ENCODE measurements at places on chromosomes 13 and 19.

DNA sequence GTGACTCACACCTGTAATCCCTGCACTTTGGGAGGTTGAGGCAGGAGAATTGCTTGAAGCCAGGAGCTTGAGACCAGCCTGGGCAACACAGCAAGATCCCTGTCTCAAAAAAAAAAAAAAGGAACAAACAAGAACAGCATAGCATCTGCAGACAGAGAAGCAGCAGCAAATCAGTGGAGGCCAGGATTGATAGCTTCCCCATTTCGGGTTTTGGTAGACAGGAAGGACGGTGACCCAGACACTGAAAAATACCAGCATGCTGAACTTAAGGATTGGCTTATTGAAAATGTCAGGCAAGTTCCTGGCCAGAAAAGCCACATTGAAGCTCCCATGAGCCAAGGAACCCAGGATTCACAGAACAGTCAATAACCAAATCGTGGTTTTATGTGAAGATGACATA is 3.0 kb downstream of the ZNF490 start:
- DNase-seq, result no peak

DNA sequence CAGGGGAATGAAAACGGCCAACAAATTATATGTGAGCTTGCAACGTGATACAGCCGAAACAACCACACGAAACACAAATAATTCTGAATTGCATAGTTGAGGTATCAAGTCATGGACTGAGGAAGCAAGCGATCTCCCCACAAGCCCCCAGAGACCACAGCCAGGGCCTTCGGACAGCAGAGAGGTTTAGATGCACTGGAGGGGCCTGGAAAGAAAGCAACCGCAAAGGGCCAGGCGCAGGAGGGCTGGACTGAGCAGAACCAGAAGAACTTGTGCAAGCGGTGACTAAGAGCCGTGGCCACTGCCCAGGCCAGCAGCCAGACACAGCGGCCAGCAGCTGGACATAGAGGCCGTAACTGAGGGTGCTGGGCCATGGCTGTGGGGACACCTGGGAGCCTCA is 131.4 kb downstream of the TNFRSF19 start:
- no peak for DNase-seq

DNA sequence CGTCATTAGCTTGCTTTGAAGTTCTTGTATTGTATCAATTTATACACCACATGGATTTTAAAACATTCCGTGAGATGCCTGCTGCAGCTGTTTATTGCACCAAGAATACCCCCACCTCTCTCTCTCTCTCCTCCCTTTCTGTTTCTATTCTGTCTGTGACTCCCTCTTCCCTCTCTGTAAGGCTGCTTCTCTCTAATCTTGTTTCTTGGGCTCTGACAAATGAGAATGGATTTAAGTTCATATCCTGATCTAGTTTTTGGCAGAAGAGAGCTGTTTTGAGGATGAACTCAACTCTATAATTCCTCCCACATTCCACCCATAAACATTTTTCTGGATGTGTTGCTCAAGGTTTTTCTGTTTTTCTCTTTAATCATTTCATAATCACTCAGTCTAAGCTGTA is 144.3 kb upstream of the FRY start:
- DNase-seq, result no peak

DNA sequence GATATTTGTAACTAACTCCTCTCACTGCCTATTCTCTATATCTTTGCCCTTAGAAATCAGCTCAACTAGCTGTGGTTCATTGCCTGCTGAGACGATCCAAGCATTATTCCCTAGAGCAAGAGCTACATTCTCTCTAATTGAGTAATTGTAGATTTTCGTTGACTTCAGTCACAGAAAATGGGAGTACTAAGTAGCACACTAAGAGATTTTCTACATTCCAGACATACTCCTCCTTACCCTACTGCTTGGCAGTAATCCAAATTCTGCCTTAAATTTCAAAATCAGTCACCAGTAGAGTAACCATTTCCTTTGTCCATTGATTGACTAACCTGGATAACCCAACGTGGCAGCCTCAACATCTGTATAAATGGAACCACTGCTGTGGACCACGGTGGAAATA is 1786.8 kb downstream of the SLITRK5 start:
- no peak for DNase-seq

- DNase-seq, result no peak
These were observed 14.4 kb downstream of the COMP start for GRCh38 chr19:18776736-18777135.

GRCh38 chr13:25214491-25215252 is 42.6 kb upstream of the AMER2 start:
- DNase-seq, result no peak

DNA sequence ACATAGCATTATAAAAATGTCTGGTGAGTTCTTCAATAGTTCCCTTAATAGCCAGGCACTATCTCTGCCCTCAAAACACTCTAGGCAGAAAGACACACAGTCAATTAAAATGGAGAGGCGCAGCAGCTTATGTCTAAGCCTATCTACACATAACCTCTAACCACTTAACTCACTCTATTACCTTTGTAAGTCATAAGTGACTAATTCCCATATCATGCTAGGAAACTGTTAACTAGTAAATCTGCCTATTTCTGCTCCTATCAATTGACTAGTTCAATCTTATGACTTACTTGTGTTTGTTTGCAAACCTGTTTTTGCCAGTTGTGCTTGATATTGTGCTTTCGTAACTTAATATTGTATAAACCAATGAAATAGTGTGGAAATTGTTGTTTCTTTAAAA is 3.2 kb downstream of the CCDC122 start:
- DNase-seq, result no peak

GRCh38 chr19:50741179-50741933 is 18.2 kb downstream of the CLEC11A start:
- no peak for DNase-seq

GRCh38 chr13:67437244-67437643 is 207.1 kb upstream of the PCDH9 start:
- DNase-seq, result no peak

- DNase-seq, result no peak
These were observed 36.6 kb upstream of the POMP start for GRCh38 chr13:28622286-28622685.

GRCh38 chr19:45911291-45911690 is 3.3 kb downstream of the NANOS2 start:
- DNase-seq, result no peak

GRCh38 chr13:59477011-59477410 is 686.7 kb downstream of the DIAPH3 start:
- peak; percentile 3 for DNase-seq

DNA sequence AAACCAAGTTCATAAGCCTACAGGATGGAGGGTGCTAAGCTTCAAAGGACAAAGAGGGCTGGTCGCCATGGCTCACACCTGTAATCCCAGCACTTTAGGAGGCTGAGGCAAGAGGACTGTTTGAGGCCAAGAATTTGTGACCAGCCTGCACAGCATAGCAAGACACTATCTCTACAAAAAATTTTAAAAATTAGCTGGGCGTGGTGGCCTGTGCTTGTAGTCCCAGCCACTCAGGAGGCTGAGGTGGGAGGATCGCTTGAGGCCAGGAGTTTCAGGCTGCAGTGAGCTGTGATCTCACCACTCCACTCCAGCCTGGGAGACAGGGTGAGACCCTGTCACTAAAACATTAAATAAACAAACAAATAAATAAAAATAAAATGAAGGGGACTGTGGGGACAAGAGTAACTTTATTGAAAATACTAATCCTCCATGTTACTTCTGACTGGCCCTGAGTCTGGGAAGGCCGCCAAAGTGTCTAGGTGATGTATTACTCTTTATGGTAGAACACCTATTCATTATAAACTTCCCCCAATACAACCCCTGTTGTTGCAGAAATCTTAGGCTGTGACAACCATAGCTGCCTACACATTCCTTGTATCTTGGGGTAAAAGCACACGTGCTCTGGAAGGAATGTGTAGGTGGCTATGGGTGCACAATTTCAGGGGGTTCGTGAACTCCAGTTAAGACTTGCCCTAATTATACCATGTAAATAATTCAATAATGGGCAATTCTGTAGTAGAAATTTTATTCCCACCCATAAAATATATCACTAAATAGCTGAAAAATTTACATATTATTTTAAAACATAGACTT is 14.6 kb upstream of the URAD start:
- no peak for DNase-seq

DNA sequence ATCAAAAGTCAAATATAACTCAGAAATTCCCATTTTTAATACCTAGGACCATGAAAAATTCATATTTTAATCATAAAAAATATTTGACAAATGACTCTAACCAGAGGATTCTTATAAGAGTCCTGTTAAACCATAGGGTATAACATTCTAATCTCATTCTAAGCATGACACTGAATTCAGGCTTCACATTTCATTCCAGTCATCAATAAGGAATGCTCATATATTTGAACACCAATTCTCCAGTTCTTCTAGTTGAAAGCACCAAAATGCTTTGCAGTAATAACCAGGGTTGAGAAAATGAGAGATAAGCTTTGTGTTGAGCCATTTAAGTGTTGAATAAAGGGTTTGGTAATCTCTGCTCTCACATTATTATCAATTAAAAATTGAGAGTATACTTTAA is 147.5 kb downstream of the VWA8 start:
- DNase-seq, result no peak

DNA sequence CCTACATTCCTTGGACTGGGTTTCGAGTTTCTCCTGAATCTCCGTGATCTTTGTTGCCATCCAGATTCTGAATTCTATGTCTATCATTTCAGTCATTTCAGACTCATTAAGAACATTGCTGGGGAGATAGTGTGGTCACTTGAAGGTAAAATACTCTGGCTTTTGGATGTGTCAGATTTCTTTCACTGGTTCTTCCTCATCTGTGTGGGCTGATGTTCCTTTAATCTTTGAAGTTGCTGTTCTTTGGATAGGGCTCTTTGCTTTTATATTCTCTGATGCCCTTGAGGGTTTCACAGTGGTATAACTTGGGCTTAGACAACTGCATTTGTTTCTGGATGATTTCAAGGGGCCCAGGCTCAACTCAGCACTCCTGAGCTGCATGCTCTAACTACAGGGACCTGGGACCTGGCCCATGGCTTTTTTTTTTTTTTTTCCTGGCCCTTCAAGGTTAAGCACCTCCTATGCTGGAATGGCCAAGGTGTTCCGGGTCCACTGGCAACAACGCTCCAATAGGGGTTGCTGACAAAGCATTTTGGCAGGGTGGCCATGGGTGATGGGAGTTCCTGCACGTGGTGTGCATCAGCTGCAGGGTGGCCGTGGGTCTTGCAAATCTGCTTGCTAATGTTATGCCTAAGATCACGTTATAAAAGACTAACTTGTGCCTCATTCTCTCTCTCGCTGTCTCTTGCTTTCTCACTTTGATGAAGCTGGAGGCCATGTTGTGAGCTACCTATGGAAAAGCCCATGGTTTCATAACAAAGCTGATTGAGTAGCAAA is 5.9 kb upstream of the SIGLEC7 start:
- DNase-seq, result no peak

GRCh38 chr13:80547341-80547740 is 206.4 kb upstream of the SPRY2 start:
- DNase-seq, result no peak

DNA sequence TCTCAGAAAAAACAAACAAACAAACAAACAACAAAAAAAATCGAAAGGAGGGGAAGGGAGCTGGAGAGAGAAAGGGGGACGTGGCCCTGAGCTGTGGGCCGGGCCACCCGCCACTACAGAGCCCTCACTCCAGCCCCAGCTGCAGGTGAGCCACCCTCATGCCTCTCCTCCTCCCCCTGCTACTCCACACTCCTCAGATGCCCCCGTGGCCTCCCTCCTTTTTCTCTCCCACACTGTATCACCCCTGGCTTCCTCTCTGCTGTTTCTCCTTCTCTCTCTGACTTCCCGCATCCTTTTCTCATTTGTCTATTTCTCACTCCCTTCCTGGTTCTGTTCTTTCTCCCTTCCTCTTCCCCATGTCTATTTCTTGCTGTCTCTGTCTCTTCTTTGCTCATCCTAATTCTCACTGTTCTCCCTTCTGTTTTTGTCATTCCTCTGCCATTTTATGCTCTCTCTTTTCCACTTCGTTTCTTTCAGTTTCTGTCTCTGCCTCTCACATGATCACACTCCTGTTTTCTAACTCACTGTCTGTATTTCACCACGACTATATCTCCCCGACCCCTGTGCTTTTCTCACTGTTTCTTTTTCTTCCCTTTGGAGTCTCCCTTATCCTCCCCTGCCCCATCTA is 2.7 kb downstream of the KLK2 start:
- DNase-seq, result no peak

DNA sequence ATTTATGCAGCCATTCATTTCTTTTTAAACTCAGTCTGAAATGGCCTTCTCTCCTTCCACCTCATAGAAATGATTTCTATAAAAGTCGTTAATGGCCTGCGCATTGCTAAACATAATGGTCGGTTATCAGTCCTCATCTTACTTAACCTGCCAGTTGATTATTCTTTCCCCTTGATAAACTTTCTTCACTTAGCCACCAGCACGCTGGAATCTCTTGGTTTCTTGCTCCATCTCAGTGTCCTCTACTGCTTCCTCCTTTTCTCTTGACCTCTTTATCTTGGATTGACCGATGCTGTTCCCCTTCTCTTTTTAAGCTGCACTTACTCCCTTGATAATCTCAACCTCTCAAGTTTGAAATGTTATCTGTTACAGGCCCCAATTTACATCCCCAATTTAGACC is 12.2 kb upstream of the CLC start:
- DNase-seq, result no peak

DNA sequence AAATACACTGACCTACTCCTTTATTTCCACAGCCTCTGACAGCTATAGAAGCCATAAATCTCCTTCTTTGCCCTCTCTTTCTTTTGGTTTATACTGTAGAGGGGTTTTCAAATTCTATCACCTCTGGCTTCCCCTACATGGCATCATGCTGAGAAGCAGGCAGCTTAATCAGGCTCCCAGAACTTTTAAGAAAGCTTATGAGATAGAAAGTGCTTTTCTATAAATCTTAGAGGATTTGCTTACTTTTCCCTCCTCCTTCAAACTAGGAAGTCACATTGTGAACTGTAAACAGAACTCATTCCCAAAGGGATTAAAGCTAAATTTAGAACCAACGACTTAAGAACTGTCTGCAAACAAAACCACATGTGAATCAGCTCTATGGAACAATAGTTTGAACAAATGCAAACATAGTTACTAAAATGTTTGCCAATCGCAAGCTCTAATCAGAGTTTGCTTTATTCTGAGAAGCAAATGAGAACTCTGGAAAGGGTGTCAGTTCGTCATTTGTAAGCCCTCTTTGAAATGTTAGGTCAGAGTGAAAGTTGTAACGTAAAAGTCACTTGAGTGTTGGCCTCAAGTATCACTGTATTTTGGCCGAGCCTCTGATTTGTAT is 344.1 kb downstream of the RFC3 start:
- DNase-seq, result no peak

GRCh38 chr13:79393564-79394249 is 12.3 kb downstream of the RBM26 start:
- peak; percentile 28 for DNase-seq

GRCh38 chr19:19343016-19343362 is 22.4 kb downstream of the MAU2 start:
- no peak for DNase-seq

GRCh38 chr19:35514282-35514809 is 897 bp upstream of the DMKN start:
- DNase-seq, result no peak

DNA sequence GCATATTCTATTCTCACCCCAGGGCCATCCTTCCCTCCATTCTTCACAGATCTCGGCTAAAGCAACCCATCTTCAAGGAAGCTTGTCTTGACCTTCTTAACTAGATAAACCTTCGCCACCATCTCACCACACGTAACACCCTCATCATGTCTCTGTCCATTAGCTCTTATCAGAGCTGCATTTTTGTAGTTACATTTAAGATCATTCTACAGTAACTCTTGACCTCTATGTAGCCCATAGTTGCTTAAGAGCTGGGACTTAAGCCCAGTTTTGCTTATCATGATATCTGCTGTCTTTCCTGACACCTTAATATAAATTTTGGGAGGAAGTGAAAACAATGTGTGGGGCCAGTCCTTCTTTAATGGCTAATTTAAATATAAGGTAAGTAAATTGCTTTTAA is 345.1 kb downstream of the MTUS2 start:
- DNase-seq, result no peak
